ENCODE measurements at places on chromosomes 16 and 17. TPM values are rescaled to one million over a fixed set of nuclear protein-coding genes. Genes with fewer than 3 reads are reported as not detected.

Gene TMIGD1
- not detected for total RNA-seq

Gene PROCA1
- 5.3 TPM for total RNA-seq

Gene ZNF213
- 3.8 TPM for total RNA-seq

Gene AIPL1
- total RNA-seq: not detected

Gene NTN1
- total RNA-seq: not detected

Gene ATP1B2
- not detected for total RNA-seq

Gene RAB11FIP4
- total RNA-seq: 79.7 TPM

Gene KRTAP4-5
- total RNA-seq: not detected

All from CD4-positive, CD25-positive, alpha-beta regulatory T cell (primary cell).